ENCODE measurements at places on chromosomes 6 and 20. TPM values are rescaled to one million over a fixed set of nuclear protein-coding genes. Genes with fewer than 3 reads are reported as not detected.

Gene PRDM13
- 0.07 TPM for total RNA-seq

Gene PCNA
- total RNA-seq: 38.7 TPM

Gene HLA-DRB5
- 1.9 TPM for total RNA-seq

Gene NHSL1
- 17.5 TPM for total RNA-seq

Gene FOXF2
- not detected for total RNA-seq

Gene TPBG
- total RNA-seq: 39.1 TPM

Gene BACH2
- total RNA-seq: 22.3 TPM

Gene CCN5
- total RNA-seq: not detected

Gene DCDC2
- total RNA-seq: 1.4 TPM

Gene TRIM40
- total RNA-seq: not detected

Gene SLC35D3
- total RNA-seq: not detected

Gene PRR18
- 0.63 TPM for total RNA-seq

Gene HLA-DQA2
- not detected for total RNA-seq

Gene ABHD16B
- total RNA-seq: not detected

Gene SLC22A2
- 0.88 TPM for total RNA-seq

Gene UNC5CL
- total RNA-seq: 3.6 TPM

Gene SLC2A10
- total RNA-seq: 12.4 TPM

Gene BPIFB1
- total RNA-seq: 0.26 TPM

Gene RAET1G
- not detected for total RNA-seq

Gene TBXT
- 2.3 TPM for total RNA-seq

Gene JAG1
- total RNA-seq: 2.1 TPM

Gene SCRT2
- total RNA-seq: not detected

Gene RIPPLY2
- 0.36 TPM for total RNA-seq

Gene XKR7
- total RNA-seq: 3.1 TPM

Gene CNPY3
- 73.6 TPM for total RNA-seq

Gene HSPA12B
- 1.1 TPM for total RNA-seq

Gene PKIB
- total RNA-seq: 46.0 TPM

Gene LST1
- not detected for total RNA-seq

Gene EDN3
- not detected for total RNA-seq

Gene TREM1
- total RNA-seq: not detected

Gene CAPN11
- 1.2 TPM for total RNA-seq

Gene SLC22A16
- not detected for total RNA-seq

Gene PSMB1
- 245 TPM for total RNA-seq

Gene C6orf62
- 121 TPM for total RNA-seq

Gene EPHA7
- 3.3 TPM for total RNA-seq

Gene SAMD10
- total RNA-seq: 7.2 TPM

Gene VAPB
- 50.6 TPM for total RNA-seq

Gene DDO
- total RNA-seq: not detected

Gene SLC22A3
- 4.6 TPM for total RNA-seq

Gene HLA-DRA
- not detected for total RNA-seq

Gene WFDC5
- not detected for total RNA-seq
